Stimulated activated CD4-positive, alpha-beta T cell treated with anti-CD3 and anti-CD28 coated beads, TNF-alpha, amount 100 ng/mL, for 1 hour (primary cell): ENCODE measurements at places on chromosomes 12 and 14.

GRCh38 chr12:84506282-84506681 lies 406.3 kb downstream of the SLC6A15 start:
- no peak for DNase-seq

DNA sequence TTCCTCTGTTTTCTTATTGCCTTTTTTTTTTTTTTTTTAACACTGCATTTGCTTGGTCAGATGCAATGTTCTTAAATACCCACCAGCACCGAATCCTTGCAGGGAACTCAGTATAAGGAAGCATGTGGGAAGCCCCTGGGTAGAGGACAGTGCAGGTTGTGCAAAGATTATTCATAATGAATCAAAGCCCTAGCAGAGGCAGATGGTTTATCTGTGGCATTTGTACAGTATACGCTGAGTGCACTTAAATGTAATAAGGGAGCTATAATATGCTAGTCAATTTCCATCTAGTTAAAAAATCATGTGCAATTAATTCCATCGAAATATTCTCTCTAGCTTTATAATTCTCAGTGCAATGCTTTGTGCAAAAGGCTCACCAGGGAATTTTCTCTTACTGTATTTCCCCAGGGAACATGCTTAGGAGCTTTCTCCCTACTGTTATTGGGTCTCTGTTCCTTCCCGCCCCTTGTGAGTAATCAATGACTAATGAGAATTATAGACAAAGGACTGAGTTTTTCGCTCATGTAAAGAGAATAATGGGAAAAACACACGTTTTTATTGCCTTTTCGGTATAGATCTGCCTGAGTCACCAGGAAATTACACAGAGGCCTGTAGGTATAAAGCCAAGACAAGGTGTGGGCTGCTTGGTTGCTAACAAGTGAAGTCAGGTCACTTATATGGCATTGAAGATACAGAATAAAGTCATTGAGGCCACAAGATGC lies 1214.3 kb upstream of the TMEM132C start:
- no peak for DNase-seq

GRCh38 chr12:99493197-99493596 lies 154.4 kb upstream of the GARIN6 start:
- DNase-seq, result no peak

GRCh38 chr14:99517643-99518381 lies 36.6 kb downstream of the CCNK start:
- no peak for DNase-seq

DNA sequence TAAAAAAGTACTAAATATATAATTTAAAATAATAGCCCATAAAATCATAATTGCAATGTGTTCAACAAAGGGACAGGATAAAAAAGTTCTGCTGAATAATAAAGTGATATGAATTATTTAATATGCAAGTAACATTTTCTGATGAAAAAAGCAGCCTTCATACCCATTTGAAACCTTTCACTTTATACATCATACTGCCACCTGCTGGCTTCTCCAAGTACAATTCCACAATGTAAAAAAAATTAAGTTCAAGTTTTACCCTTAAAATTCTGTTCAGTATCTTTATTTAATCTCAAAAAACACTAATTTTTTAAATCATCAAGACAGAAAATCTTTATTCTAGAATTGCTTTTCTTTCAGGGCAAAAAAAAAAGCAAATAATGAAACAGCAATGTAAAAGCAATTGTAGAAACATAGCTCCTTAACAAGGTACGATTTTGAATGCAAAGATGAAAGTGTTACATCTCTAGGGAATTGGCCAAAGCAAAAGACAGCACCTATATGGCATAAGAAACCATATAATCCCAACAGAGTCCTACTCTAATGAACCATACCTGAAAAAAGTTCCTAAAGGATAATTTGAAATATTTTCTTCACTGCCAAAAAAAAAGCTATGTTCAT lies 15.0 kb downstream of the MDM1 start:
- no peak for DNase-seq

GRCh38 chr12:101299931-101300330 lies 20.0 kb downstream of the UTP20 start:
- no peak for DNase-seq

DNA sequence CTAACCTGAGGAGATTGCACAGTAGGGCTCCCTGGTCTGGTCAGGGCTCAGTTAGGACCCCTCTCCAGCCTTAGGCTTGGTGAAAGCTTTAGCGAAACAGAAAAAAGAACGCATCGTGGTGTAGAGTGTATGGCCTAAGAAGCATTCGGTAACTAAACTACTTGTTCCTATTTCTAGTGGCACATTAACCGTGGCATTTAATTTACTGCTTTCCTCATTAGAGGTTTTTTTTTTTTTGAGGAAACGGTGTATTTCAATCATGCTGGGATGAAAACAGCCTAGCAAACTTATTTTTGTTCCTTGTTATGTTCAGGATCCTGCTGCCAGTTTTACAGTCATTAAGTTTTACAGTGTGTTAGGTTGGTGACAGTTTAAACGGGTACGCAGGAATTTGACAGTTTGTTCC lies 518 bp upstream of the OSBPL8 start:
- no peak for DNase-seq

DNA sequence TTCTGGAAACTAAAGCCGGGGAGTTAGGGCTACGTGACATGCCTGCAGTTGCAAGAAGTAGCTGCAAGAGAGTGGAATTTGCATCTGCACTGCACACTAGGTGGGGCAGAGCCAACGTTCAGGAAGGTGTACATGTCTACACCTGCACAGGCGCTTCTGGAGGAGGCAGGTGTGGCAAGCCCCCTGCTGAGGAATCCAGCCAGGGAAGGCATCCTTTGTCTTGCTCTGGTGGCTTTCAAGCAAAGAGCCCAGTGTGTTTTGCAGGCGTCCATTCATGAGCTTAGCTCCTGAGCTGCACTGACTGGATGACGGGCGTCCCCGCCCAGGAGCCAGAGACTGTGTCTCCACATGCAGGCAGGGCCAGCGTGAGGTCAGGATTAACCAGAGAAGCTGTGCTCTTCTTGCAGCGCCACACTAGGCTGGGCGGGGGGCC lies 116.3 kb downstream of the ZFP36L1 start:
- DNase-seq, result no peak
